NT2/D1 (cell line): ENCODE measurements at places on chromosomes 16 and 17.

GRCh38 chr17:32443827-32444300 is 446 bp upstream of the PSMD11 start:
- DNase-seq: no peak

- DNase-seq: no peak
Observed at GRCh38 chr16:3618769-3619141, 7.3 kb upstream of the SLX4 start.

DNA sequence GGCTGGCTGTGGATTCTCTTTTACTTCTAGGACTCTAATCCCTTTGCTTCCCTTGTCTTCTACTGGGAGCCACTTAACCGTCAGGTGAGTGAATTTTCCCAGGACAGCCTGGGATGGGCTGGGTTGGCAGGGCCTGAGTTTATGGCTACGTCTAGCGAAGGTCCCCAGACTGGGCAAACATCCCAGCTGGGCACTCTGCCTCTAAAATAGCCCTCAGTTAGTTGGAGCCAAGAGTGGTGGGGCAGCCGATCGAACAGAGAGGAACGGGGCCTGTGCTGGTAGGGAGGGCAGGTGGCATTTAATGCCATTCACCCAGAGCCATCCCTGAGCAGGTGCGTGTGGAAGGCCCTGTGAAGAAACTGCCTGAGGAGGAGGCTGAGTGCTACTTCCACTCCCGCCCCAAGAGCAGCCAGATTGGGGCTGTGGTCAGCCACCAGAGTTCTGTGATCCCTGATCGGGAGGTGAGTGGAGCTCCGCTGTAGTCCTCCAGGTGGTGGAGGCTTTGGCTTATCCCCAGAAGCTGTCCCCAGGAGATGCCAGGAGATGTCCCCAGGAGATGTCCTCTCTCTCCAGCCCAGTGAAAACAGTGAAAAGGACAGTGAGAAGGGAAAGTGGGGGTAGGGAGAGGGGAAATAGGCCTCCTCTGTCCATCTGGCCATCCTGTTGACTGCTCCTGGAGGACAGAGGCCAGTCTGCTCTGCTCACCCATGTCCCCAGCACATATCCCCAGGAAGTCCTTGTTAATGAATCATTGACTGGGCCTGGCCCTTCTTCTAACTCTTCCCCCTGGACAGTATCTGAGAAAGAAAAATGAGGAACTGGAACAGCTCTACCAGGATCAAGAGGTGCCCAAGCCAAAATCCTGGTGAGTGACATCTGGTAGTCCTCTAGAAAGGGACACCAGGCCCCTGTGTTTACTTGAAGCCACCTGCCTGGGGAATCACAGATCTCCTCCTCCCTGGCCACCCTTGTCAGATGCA is 4.4 kb downstream of the PNPO start:
- DNase-seq: no peak

- DNase-seq: no peak
Observed at GRCh38 chr17:36593656-36594316, 2.1 kb downstream of the DHRS11 start.

DNA sequence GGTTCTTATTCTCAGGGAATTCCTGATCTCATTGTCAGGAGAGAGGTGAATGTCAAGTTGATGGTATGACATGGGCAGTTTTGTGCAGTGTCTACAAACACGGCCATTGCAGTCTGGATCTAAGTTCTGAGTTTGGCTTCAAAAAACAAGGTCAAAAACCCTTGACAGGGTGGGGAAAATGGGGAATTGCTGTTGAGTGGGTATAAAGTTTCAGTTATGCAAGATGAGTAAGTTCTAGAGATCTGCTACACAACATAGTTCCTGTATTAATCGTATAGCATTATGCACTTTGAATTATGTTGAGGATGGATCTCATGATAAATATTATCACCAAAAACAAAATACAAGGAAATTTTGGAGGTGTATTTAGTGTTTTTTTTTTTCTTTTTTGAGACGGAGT is 36.6 kb upstream of the CARMIL2 start:
- DNase-seq: no peak

DNA sequence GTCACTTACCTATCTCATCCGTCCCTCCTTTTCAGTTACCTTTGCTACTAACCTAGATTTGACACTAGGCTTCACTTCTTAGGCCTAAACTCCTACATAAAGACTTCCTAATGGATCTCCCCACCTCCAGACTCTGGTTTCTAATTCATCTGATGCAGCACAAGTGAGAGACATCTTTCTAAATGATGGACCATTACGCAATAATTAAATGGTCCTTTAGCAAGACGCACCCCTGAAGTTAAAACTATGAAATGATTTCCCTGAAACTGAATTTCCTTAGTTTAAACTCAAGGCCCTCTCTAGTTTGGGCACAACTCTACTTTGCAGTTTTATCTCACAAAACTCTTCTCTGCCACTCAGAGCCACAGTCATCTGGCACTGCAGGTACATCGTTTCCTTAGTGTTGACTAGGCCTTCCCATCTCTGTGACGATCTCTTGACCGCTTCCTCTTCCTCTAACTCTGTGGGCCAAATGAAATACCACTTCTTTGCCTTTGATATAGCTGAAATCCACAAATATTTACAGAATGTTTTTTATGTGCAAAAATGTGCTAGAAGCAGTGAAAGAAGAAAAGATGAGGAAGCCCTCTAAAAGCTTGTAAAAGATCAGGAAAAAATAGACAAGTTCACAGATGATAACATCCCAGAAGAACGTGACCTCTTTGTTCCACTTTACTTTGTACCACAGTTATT is 3.3 kb downstream of the SYNRG start:
- no peak for DNase-seq

DNA sequence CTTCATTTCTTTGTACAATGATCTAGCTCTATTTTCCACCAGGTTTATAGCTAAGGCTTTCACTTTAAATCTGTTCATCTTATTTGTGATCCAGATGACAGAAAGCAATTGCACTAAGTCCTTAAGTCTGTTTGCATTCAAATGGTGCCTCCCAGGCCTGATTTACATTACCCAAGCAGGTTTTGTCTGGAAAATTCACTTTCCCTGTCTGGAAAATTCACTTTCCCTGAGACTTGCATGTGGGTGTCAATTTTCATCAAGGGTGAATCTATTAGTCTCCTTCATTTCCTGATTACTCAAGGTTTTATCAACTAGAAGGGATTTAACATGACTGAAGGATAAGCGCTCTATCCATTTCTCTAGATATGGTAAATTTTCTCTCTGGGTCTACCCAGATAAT is 1480.2 kb upstream of the GOT2 start:
- no peak for DNase-seq

- DNase-seq: no peak
Observed at GRCh38 chr16:89759746-89760340, 38.5 kb downstream of the ZNF276 start.

DNA sequence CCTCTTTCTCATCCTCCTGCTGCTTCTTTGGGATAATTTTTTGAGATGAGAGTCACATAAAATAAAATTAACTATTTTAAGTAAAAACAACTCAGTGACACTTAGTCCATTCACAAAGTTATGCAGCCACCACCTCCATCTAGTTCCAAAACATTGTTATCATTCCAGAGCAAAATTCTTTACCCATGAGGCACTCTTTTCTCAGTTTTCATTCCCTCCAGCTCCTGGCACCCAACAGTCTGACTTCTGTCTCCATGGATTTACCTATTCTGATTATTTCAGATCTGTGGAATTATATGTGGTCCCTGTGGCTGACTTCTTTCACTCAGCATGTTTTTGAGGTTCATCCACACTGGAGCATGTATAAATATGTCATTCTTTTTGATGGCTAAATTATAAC is 239.9 kb upstream of the DYNLRB2 start:
- DNase-seq: no peak

GRCh38 chr16:85285681-85286065 is 173.4 kb upstream of the CIBAR2 start:
- DNase-seq: no peak

DNA sequence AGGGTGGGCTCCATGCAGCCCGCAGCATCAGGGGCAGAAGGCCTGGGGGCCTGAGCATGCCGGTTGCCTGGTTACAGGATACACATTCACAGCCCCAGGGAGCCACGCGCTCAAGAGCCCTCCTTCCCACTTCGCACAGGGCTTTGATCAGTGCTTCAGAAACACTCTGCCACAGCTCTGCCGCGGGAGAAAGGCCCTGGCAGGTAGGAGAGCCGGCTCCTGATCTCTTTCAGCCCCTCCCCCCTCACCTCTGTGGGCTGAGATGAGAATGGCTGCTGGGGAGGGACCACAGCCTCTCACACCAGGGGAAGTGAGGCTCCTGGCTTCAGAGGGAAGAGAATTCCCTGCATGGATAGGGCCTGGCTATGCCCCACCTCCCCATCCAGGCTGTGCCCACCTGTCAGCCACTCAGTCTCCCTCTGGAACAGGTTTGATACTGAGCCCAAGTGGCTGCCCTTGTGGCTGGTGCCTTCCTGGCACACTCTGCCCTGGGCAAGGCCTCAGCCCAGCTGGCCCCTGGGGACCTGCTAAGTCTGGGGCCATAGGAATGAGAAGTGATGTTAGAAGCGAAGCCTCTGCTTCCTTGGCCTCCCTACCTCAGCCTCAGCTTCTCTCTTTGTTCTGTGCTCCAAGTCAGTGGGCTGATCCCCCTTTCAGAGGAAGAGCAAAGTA is 8.6 kb downstream of the DOK4 start:
- DNase-seq: no peak

GRCh38 chr16:84119368-84119767 is 2.6 kb upstream of the MBTPS1 start:
- DNase-seq: no peak

DNA sequence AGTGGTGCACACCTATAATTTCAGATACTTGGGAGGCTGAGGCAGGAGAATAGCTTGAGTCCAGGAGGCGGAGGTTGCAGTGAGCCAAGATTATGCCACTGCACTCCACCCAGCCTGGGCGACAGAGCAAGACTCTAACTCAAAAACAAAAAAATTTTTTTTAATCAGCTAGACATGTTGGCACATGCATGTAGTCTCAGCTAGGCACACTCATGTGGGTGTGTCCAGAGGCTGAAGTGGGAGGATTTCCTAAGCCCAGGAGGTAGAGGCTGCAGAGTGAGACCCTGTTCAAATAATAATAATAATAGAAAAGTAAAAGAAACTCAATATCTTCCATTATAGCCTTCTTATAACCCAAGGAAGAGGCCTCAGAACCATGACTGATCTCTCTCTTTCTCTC is 11.5 kb upstream of the ARHGAP17 start:
- no peak for DNase-seq

- DNase-seq: no peak
Observed at GRCh38 chr17:73205459-73205961, 12.7 kb downstream of the COG1 start.

DNA sequence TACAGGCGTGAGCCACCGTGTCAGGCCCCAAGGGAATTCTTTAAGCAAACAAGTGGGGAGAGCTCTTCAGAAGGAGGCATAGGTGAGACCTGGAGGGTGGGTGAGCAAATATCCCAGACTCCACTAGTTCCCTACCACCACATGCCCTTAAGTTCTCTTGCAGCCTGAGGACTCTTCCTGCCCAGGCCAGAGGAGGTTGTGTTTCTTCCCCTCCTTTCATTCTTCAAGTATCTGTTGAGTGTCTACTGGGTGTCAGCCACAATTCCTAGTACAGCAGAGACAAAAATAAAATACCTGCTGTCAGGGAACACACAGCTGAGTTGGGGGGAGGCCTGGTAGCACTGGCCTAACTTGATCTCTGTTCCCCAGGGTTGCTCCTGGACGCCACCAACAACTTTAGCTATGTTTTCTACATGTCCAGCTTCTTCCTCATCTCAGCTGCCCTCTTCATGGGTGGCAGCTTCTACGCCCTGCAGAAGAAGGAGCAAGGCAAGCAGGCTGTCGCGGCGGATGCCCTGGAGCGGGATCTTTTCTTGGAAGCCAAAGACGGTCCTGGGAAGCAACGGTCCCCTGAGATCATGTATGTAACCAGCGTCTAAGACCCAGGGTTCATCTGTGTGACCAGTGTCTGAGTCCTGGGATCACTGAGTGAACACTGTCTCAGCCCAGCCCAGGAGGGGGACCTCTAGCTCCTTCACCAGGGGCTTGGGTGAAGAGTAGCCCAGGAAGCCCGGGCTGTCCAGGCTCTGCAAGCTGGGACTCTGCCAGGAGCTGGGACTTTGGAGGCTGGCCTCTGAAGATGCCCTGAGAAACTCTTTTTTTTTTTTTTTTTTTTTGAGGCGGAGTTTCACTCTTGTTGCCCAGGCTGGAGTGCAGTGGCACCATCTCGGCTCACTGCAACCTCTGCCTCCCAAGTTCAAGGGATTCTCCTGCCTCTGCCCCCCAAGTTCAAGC is 5.9 kb upstream of the ARMC7 start:
- DNase-seq: no peak

DNA sequence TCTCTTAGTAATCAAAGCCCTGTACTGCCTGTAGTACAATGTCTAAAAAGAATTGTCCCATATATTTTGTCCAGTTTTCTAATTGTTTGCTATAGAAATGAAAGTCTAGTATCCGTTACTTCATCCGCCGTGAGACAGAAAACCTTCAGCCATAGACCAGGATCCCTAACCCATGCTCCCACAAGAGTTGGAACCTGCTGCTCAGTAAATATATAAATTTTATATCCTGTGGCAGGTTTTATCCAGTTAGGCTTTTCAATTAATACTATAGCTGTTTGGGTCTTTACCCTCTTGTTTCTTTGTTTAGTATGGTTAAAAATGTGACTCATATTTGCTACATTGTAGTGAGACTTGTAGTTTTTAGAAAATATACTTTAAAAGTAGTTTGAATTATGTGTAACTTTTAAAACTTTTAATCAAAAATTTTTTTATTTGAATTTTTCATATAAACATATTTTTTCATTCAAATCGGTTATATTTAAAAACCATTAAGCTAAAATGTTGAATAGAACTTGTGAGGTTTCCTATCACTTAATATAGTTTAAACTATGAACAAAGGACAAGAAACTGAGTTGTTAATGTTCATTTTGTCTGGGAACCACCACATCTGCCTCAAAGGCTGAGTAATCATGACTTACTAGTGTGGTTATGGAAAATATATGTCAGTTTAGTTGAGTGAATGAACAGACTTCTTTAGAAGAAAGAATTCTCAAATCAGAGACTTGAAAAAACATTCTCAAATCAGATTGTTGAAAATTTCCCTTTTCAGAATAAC is 54.8 kb downstream of the VMP1 start:
- DNase-seq: no peak

DNA sequence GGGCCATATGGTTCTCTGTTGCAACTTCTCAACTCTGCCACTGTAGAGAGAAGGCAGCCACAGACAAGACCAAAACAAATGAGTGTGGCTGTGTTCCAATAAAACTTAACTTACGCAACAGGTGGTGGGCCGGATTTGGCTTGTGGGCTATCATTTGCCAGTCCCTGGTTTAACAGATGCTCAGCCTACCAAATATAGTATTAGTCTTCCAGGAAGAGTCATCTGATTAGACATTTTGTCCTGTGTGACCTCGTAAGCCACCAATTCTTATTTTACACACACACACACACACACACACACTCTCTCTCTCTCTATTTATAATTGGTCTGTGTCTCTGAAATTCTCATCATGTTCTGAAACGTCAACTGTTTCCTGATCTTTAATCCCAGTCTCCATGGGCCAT is 245.9 kb downstream of the XYLT1 start:
- DNase-seq: no peak
